ENCODE measurements at places on chromosomes 12 and 14.

DNA sequence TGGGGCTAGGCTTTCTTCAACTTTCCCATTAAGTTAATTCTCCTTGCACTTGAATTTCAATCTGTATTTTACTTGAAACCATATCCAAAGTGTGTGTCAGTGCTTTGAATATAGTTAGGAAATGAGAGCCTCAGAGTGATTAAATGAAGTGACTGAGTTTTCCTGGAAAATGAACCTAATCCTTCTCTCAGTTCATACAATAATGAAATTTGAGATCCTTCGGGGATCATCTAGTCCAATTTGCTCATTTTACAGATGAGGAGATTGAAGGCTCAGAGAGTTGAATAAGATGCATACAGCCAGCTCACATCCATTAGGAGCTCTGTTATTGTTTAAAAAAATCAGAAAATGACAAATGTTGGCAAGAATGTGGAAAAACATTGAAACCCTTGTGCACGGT is 18.3 kb upstream of the TBC1D30 start:
- peaks cover 5% of the 10 kb centered on the region for H3K27me3 ChIP-seq
- no peak overlapping the region for H3K4me3 ChIP-seq
- H3K27ac ChIP-seq, result no peak overlapping the region
- H3K36me3 ChIP-seq, result no peaks in the 10 kb centered on the region
- no peak for DNase-seq

DNA sequence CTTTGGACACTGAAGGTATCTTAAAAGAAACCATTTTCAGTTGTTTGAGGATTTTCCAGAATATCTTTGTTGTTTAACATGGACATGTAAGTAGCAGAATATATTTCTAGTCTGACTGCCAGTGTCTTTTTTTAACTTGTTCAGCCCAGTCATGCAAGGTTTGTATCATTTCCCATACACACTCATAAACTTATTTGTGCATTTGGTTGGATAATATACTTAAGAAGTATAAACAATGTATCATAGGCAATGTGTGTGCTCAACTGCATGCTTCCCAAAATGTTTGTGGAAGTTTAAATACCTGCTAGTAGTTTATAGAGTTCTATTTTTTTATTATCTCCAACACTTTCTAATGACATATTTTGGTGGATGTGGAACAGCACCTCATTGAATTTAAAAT is 707.4 kb upstream of the FBXO33 start:
- no peak for DNase-seq
- no peaks in the 10 kb centered on the region for H3K4me1 ChIP-seq
- no peaks in the 10 kb centered on the region for H3K36me3 ChIP-seq
- H3K27me3 ChIP-seq, result no peaks in the 10 kb centered on the region
- no peak overlapping the region for H3K4me3 ChIP-seq

GRCh38 chr12:19646599-19646998 is 207.3 kb downstream of the AEBP2 start:
- no peaks in the 10 kb centered on the region for H3K27me3 ChIP-seq
- no peaks in the 10 kb centered on the region for H3K4me1 ChIP-seq
- H3K4me3 ChIP-seq, result no peak overlapping the region
- DNase-seq, result no peak

GRCh38 chr12:90938451-90938850 is 16.5 kb downstream of the CCER1 start:
- H3K27ac ChIP-seq, result no peak overlapping the region
- H3K36me3 ChIP-seq, result no peaks in the 10 kb centered on the region
- DNase-seq, result no peak
- H3K27me3 ChIP-seq, result no peaks in the 10 kb centered on the region
- no peaks in the 10 kb centered on the region for H3K4me1 ChIP-seq

- H3K4me3 ChIP-seq, result no peak overlapping the region
- H3K27ac ChIP-seq, result no peak overlapping the region
- no peak for DNase-seq
- no peaks in the 10 kb centered on the region for H3K27me3 ChIP-seq
- no peaks in the 10 kb centered on the region for H3K4me1 ChIP-seq
- H3K36me3 ChIP-seq, result no peaks in the 10 kb centered on the region
These were observed 41.0 kb downstream of the DMAC2L start for GRCh38 chr14:50353126-50353525.

DNA sequence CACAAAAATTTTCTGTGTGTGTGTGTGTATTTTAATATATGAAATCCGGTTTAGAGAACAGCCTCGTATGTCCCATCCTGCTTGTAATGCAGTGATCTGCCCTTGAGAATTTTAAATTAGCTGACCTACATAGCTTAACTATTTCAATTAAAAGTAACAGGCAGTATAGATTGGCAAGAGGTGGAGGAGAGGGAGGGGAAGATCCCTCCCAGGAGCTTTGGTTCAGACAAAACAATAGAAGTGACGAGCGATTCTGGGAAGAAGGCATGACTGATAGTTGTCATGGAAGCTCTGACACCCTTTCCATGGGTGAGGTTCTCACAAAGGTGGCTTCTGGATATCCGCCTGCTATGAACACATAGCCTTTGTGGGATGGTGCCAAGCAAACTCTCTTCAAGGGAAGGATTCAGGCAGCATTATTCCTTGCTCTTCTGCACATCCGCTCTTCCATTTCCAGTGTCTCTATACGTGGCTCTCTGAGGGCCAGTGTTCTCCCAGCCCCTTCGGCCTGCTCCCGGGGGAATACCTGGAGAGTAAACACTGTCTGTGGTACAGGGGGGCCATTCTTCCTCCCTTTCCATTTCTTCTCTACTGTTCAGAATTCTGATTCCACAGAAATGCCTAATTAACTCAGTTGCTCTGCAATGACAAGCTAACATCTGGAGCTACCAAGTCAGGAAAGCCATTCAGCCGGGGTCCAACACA is 182.0 kb downstream of the CACNA1C start:
- no peak for DNase-seq
- no peaks in the 10 kb centered on the region for H3K36me3 ChIP-seq
- no peaks in the 10 kb centered on the region for H3K4me1 ChIP-seq
- no peak overlapping the region for H3K4me3 ChIP-seq
- no peak overlapping the region for H3K27ac ChIP-seq

GRCh38 chr14:22535916-22536315 is 53.1 kb downstream of the DAD1 start:
- no peak for DNase-seq
- H3K27ac ChIP-seq, result no peak overlapping the region
- peaks cover 86% of the 10 kb centered on the region for H3K36me3 ChIP-seq
- peaks cover 99% of the 10 kb centered on the region for H3K4me1 ChIP-seq
- no peaks in the 10 kb centered on the region for H3K27me3 ChIP-seq

Measured in CD8-positive, alpha-beta memory T cell (primary cell).